ENCODE measurements at places on chromosomes 6 and 20. TPM values are rescaled to one million over a fixed set of nuclear protein-coding genes. Genes with fewer than 3 reads are reported as not detected.
A peak's percentile ranks its signal among the peaks of the same experiment; 100 is the strongest.

Gene MCCD1
- not detected for total RNA-seq

Gene B3GAT2
- not detected for total RNA-seq

Gene MLN
- total RNA-seq, result not detected

GRCh38 chr20:54097236-54097529 is 26.8 kb upstream of the BCAS1 start:
- H3K27me3 ChIP-seq, result peaks cover 43% of the 10 kb centered on the region
- no peak for DNase-seq
- H3K4me1 ChIP-seq, result no peaks in the 10 kb centered on the region
- H3K27ac ChIP-seq, result no peak overlapping the region

- no peak overlapping the region for H3K27ac ChIP-seq
- no peak overlapping the region for H3K4me3 ChIP-seq
- no peak for DNase-seq
- peaks cover 12% of the 10 kb centered on the region for H3K4me1 ChIP-seq
- no peaks in the 10 kb centered on the region for H3K36me3 ChIP-seq
These were observed 217.0 kb upstream of the MYLIP start for GRCh38 chr6:15911753-15912504.

DNA sequence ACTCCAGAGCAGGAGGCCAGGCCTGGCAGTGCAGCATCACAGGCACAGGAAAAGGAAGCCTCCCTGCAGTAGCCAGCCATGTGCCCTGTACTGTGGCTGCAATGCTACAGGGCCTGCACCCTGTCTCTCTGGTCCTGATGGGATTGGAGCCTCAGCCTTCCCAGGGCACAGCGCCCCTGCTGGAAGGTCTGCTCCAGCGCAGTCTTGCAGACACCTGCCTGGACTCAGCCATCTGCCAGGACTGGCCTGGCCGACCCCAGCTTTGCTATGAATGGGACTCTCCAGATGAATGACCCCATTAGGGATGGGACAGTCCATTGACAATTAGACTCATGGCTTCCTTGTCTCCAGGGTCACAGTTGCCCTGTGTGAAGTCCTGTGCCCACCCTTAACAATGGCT is 251.6 kb downstream of the ERMARD start:
- DNase-seq, result no peak
- H3K36me3 ChIP-seq, result no peaks in the 10 kb centered on the region
- no peaks in the 10 kb centered on the region for H3K27me3 ChIP-seq
- no peak overlapping the region for H3K27ac ChIP-seq
- no peak overlapping the region for H3K4me3 ChIP-seq
- no peaks in the 10 kb centered on the region for H3K4me1 ChIP-seq

GRCh38 chr6:6736791-6737654 is 148.5 kb downstream of the LY86 start:
- H3K4me3 ChIP-seq, result peak overlapping the region; percentile 63
- H3K27me3 ChIP-seq, result no peaks in the 10 kb centered on the region
- peaks cover 59% of the 10 kb centered on the region for H3K4me1 ChIP-seq
- H3K36me3 ChIP-seq, result no peaks in the 10 kb centered on the region
- peak overlapping the region; percentile 89 for H3K27ac ChIP-seq
- DNase-seq, result peak; percentile 84

DNA sequence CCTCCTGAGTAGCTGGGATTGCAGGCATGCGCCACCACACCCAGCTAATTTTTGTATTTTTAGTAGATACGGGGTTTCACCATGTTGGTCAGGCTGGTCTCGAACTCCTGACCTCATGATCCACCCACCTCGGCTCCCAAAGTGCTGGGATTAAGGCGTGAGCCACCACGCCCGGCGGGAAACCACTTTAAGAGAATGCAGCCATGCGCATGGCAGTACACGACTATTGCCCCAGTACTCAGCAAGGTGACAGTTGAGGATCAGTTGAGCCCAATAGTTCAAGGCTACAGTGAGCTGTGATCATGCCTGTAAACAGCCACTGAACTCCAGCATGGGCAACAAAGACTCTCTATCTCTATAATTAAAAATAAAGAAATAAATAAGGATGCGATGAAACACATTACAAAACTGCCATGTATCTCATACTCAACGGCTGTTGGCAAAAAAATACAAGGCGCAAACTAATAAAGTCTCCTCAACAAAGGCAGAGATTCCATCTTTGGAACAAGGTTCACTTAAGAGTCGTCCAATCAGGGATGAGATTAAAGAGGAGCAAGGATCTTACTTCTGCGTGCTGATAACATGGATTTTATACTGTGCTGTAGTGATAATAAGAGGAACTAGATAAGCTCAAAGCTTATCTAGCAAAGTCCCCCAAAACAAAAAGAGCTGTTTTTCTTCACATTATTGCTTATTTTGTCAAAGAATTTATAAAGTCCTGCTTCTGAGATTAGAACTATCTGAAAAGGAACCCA is 51.1 kb downstream of the STAU1 start:
- H3K27ac ChIP-seq, result no peak overlapping the region
- no peak overlapping the region for H3K4me3 ChIP-seq
- H3K36me3 ChIP-seq, result peaks cover 32% of the 10 kb centered on the region
- peaks cover 6% of the 10 kb centered on the region for H3K4me1 ChIP-seq

DNA sequence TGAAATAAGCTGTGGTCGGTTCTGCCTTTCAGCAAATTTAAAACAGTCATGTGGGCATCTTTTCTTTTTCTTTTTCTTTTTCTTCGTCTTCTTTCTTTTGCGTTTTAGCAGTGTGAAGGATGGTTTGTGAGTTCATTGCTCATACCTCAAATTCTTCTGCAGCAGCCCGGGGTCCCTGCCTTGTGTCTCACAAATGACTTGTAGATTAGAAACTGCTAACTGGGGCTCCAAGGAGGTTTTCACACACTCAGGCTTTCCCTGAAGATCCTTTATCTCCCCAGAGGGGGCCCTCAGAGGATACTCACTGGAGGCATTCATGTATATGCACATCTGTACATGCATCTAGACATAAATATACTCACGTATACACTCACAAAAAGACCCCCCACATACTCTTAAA is 1.7 kb downstream of the SMOC2 start:
- H3K4me3 ChIP-seq, result peak overlapping the region; percentile 72
- H3K27me3 ChIP-seq, result peaks cover 98% of the 10 kb centered on the region
- no peak overlapping the region for H3K27ac ChIP-seq
- no peaks in the 10 kb centered on the region for H3K36me3 ChIP-seq
- H3K4me1 ChIP-seq, result peaks cover 26% of the 10 kb centered on the region
